Stimulated activated CD4-positive, alpha-beta T cell treated with anti-CD3 and anti-CD28 coated beads, Interleukin-4, amount 100 ng/mL, for 4 hours (primary cell): ENCODE measurements at places on chromosomes 3 and 15.

- no peak for DNase-seq
Measured at GRCh38 chr3:39529577-39529976, 62.1 kb downstream of the MOBP start.

DNA sequence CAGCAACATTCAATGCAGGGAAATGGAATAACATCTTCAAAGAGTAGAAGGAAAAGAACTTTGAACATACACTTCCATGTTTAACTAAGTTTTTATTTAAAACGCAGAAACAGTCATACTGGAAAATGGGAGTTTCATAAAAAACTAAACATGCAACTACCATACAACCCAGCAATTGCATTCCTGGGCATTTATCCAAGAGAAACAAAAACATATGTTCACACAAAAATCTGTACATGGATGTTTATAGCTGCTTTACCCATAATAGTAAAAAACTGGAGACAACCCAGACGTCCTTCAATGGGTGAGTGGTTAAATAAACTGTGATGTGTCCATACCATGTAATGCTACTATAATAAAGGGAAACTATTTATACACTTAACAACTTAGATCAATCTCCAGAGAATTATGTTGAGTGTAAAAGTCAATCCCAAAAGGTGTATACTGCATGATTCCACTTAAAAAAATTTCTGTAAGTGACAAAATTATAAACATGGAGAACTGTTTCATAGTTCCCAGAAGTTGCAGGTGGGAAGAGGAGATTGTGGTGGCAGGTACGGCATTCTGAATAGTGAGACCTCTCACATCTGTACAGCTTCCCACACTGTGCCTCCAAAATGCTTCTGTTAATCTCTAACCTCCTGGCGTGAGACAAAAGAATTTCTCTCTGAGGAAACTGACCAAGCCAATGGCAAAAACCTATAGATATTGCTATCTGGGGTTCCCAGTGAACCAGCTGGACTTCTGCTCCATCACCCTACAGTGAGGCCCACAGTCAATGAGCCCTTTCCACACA, 23.1 kb downstream of the ISG20 start:
- DNase-seq = no peak

DNA sequence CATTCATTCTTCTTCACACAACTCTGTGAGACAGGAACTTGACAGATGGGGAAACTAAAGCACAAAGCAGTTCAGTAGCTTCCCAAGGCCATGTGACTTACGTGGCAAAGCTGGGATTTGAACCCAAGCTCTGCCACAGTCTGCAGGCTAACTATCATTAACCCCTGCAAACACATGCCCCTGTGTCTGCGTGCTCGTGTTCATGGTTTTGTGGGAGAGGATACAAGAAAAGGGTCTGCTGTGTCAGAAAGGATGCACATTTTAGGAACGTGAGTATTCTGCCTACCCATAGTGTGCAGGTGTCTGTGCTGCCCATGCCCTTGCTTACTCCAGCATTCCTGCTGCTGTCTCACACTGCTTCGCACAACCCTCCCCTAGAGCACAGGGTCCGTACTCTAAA, 137.0 kb downstream of the CHDH start:
- DNase-seq = no peak

GRCh38 chr15:66840615-66841390, 138.8 kb downstream of the SMAD6 start:
- no peak for DNase-seq

GRCh38 chr15:100958326-100959065, 39.3 kb downstream of the LRRK1 start:
- DNase-seq = no peak

DNA sequence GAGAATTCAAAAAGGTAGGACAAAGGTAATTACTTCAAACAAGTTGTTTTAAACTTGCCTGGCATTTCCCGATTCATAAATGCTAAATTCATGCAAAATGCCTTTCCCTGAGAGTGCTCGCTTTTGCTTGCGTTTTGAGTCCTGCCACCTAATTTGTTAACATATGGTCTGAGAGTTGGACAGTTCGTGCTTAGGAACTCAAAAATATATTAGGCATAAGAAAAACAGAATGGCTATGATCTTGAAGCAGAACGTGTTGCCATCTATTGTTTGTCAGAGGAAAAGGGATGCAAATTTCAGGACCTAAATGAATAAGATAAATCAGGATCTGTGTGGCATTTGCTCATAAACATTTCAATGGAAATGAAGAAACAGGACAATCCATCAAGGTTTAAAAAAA, 195.8 kb downstream of the ZMAT3 start:
- no peak for DNase-seq

DNA sequence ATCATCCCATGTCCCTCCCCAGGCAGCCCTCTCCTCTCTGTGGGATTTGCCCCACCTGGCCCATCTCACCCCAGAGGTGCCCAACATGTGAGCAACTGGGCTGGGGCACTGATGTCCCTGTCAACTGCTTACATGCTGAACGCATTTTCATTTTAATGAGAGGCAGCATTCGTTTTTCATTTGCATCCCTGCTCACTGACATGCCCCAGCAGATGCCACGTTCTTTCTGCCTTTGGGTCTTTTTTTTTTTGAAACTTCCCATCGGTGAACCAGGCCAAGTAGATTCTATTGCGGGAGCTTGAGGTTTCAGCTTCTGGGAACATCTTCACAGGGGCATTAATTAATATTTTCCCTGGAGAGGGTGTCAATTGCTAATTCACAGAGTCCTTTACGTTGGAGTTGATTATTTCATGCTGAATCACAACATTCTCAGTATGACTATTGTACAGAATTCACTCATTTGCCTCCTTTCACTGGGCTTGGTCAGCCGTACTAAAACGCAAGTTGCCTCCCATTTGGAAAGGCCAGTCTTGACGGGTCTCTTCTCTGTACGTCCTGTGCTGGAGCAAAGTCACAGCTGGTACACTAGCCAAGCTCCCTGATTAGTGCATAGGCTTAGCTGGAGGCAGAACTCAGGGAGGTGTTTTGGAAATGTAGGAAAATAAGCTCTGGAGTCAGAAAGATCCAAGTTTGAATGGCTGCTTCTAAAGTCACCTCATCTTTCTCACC, 69.8 kb downstream of the CHRNA7 start:
- no peak for DNase-seq

DNA sequence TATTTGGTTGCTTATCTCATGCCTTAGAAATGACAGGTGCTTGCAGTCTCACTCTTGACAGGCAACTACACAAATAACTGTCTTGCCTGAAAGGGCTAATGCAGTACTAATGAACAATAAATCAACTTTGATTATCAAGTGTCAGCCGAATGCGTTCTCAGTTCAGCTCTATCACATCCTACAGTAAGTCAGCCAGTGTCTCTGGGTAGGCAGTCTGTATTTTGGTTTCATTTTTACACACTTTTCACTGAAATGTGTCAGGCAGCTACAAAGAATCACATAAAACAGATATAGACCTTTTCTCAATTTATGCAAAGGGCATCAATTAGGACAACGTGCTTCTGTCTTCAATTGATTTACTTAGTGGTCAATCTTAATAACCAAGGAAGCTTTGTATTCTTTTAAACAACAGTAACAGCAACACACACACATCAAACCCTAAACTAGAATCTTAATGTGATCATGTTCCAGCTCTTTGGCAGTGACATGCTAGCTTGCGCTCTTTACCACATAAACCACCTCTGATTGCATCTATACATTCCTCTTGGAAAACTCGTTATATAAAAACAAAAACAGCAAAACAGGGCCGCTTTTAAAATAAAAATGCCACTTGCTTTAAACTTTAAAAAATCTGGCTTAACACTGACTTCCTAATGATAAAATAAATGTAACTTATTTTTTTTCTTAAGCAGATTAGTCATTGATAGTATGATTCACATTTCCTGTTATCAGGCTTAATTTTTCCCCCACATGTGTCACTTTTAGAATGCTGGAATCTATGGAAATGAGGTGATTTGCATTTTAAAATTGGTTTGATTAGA, 520.4 kb downstream of the FOXP1 start:
- no peak for DNase-seq

DNA sequence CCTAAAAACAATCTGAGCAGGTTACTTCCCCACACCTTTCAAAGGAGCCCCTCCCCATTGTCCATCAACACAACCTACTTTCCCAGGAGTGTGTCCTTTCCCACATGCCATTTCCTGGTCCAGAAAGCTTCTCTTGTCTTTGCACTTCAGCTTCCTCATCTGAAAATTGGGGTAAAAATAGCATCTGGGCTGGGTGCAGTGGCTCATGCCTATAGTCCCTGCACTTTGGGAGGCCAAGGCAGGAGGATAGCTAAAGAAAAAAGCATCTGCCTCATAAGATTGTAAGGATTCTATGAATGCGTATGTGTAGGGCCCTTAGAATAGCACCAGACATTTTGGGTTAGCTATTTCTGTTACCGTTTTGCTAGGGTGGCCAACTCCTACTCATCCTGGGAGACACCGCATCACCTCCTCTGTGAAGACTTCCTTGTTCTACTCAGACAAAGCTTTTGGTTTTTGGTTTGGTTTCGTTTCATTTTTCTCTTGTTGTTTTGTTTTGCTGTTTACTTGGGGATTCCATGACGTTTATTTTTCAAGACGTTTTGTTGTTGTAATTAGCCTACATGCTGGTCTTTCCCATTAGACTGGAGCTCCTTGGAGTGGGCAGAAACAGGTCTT, 224.4 kb upstream of the TLE3 start:
- DNase-seq = no peak

DNA sequence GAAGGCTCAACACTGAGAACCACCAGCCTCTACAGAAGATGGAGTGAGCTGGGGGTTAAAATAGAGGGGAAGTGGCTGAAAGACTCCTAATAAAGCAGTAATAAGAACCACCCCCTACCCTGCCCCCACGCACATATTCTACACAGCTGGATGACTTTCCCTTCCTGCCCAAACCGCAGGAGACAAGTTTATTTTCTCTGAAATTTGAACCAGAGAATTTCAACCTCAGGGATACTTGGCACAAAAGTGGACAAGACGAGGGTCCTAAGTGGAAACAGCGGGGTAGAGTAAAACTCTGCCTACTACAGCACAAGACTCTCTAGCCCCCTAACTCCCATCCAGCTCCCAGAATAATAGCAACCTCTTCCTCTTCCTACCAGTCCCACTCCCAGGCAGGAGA, 28.4 kb downstream of the USF3 start:
- no peak for DNase-seq

DNA sequence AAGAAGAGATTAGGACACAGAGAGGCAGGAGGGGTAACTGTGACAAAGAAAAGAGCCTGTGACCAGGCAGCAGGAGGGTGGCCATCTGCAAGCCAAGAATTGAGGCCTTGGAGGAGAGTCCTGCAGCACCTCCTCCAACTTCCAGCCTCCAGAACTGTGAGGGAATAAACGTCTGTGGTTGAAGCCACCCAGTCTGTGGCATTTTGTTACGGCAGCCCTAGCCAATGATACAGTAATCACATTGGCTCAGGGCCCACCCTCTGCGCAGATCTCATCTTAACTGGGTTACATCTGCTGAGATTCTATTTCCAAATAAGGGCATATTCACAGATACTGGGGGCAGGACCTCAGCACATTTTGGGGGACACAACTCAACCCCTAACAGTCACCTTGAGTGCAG, 11.3 kb downstream of the SELENOS start:
- no peak for DNase-seq

DNA sequence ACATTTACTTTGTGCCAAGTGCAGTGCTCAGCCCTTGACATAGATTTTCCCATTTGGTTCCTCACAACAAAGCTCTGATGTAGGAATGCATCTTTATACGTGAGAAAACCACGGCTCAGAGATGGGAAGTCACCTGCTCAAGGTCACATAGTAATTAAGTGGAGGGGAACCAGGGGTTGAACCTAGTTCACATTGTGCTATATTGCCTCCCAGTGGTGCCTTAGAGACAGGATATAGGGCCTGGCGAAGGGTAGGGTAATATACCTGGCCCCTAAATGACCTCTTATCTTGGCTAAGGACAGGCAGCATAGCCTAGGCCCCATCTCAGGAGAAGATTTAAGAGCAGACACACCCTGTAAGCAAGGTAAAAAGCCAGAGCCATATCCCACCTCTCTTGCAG, 71.5 kb downstream of the FOXP1 start:
- DNase-seq = peak; percentile 56

- DNase-seq = no peak
Measured at GRCh38 chr3:192409201-192409837, 318.0 kb downstream of the FGF12 start.

GRCh38 chr15:74265046-74265639, 29.0 kb downstream of the CCDC33 start:
- DNase-seq = no peak

GRCh38 chr3:118151164-118151563, 883.5 kb downstream of the IGSF11 start:
- DNase-seq = no peak

DNA sequence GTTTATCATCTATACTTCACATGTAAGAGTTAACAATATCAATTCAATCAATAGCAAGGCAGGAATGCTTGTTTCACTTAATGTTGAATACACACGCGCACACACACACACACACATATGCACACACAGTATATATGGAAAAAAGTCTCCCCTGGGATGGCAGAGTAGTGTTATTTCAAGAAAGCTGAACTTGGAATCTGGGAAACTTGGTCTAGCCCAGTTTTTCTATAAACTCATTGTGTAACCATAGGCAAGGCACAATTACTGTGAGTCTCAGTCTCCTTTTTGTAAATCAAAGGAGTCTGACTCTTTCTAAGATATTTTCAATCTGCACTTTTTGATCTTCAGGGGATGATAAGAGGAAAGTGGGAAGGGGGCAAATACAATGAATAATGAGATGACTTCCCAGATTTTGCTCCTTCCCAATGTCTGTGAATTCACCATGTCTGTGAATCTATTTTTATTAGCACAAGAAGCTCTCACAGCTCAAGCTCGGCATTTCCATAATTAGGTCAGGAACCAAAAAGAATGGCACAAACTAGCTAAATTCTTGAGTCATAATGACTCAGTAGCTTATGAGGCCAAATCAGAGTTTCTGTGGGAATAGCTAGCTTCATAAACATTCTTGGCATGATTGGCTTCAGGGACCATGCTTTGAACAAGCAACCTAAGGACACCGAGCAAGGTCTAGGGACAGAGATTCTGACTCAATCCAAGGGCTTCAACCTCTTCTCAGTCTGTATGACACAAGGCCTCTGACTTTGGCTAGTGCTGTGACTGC, 227.4 kb upstream of the DCBLD2 start:
- no peak for DNase-seq

GRCh38 chr3:4228295-4228694, 74.9 kb upstream of the SETMAR start:
- no peak for DNase-seq

GRCh38 chr3:34865346-34865745, 774.0 kb upstream of the ARPP21 start:
- no peak for DNase-seq

- DNase-seq = no peak
Measured at GRCh38 chr3:154188846-154189245, 67.7 kb downstream of the ARHGEF26 start.

DNA sequence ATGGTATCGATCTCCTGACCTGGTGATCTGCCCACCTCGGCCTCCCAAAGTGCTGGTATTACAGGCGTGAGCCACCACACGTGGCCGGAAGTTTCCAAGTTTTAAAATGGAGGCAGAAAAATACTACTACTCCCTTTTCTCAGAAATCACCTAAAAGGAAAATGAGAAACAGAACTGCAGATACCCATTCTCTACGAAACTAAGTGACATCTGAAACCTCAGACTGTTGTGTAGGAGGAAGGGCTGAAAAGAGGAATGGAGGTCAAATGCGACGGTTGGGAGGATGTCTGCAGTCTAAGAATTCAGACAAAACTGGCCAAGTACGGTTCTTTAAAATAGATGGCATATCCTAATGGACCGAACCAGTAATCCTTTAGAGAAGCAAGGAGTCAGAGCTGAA, 24.1 kb downstream of the WDR48 start:
- DNase-seq = no peak
